ENCODE measurements at places on chromosomes 5 and 9.

DNA sequence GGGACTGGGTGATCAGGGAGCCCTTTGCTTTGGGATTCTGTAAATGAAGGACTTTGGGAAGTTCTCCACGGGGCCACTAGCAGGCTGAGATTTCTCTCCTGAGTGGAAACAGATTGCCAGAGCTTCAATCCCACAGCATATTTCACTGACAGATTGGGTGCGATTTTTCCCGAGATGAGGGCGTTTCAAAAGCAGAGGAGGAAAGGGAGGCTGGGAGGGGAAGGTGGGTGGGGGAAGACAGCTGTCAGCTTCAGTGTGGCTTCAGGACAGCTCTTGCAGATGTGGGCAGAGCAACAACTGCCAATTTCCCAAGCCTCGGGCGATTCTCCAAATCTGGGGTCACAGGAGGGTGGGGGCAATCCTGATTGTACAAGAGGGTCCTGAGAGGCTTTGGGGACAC is 258.5 kb upstream of the ADRA1B start:
- DNase-seq = peak; percentile 54

DNA sequence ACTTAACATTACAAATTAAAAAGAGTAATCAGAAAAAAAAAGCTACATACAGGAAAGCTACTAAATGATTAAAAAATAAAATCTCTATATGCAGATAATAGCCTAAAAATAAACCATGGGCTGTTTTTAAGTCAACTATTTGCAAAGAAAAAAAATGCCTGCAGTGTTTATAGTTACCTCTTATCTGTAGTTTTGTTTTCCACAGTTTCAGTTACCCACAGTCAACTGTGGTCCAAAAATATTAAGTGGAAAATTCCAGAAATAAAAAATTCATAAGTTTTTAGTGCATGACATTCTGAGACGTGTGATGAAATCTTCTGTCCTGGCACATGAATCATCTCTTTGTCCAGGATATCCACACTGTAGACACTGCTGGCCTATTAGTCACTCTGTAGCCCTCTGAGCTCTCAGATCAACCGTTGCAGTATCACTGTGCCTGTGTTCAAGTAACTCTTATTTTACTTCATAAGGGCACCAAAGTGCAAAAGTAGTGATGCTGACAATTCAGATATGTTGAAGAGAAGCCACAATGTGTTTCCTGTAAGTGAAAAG is 59.2 kb downstream of the PRELID2 start:
- DNase-seq = no peak

DNA sequence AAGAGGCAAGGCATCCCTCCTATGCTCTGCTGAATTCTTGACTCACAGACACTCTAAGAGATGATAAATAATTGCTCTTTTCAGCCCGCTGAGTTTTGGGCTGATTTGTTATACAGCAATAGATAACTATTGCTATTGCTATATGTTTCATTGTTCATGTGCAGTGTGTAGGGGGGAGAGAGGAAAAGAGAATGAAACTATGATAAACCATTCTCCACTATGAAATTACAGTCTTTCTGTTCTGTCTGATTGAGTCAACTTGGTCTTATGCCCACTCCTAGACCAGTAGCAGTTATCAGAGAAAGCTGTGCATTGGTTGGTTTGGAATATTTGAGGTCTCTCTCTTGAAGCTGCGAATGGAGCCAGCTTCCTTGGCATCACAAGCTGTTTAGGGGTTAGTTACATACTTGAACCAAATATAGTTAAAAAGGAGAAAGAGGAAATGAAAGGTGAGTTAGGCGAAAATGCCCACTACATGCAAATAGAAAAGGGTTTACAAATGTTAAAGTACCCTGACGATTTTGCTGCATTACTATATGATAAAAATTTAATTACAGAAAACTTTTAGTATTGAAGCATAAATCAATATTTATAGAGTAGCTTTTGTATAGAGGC is 136.3 kb upstream of the ACTBL2 start:
- no peak for DNase-seq

DNA sequence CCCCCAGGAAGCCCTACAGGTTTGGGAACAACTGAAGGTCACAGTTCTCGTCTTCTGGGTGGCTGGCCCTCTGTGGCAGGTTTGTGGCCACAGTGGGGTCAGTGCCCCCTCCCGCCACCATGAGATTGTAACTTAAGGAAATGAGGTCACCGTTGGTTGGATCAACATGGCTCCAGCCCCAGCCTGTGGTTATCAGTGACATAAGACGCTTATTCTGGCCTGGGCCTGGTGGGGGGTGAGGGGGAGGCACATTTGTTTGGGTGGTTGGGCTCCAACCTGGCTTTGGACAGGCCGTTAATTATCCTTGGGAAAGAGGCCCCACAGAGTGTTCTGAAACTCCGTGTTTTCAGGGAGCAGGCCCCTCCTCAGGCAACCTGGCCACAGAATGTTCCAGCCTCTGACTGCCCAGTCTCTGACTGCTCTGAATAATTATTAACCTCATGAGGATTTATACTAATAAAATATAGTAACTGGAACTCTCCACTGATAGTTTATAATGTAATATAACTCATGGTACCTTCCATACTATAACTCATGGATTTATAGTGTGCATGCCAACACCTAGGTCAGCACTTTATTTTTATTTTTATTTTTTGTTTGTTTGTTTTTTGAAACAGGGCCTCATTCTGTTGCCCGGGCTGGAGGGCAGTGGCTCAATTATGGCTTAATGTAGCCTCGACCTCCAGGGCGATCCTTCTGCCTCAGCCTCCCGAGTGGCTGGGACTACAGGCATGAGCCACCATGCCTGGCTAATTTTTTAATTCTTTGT is 58.0 kb upstream of the RPL26L1 start:
- no peak for DNase-seq

DNA sequence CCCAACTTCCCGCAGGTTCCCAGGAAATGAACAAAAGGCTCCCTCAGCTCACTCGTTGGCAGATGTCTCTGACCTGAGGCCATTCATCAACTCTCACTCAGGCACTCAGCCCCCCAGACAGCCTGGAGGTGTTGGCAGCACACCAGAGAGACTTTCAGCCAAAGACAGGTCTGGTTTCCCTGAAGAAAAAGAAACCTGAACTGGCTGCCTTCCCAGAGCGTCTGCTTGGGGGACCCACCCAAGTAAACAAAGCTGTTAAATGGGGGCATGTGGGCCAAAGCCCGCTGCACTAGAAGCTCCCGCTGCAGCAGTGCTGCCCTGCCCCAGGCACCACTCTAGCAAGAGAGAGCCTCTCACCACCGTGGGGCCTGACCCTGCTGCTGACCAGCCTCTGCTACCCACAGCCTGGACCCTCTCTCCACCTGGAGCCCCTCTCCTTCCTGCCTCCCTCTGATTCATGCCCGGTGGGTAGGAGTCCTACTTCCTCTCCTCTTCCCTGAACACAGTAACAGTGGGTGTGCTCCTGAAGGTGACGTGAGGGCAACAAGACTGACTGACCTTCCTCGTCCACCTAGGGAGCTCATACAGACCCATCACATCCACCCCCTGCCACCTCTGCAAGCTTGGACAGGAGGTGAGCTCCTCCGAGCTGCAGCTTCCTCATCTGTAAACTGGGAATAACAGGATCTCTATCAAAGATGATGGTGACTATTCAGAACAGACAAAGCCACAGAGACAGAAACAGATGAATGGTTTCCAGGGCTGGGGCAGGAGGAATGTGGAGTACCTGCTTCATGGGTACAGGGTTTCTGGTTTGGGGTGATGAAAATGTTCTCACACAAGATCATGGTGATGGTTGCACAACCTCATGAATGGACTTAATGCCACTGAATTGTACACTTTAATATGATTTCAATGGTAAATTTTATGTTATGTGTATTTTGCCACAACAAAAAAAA is 31.0 kb upstream of the GABRP start:
- no peak for DNase-seq

GRCh38 chr9:34636791-34637355 is 714 bp downstream of the SIGMAR1 start:
- DNase-seq = no peak

GRCh38 chr9:109473329-109473728 is 24.8 kb downstream of the PTPN3 start:
- no peak for DNase-seq

DNA sequence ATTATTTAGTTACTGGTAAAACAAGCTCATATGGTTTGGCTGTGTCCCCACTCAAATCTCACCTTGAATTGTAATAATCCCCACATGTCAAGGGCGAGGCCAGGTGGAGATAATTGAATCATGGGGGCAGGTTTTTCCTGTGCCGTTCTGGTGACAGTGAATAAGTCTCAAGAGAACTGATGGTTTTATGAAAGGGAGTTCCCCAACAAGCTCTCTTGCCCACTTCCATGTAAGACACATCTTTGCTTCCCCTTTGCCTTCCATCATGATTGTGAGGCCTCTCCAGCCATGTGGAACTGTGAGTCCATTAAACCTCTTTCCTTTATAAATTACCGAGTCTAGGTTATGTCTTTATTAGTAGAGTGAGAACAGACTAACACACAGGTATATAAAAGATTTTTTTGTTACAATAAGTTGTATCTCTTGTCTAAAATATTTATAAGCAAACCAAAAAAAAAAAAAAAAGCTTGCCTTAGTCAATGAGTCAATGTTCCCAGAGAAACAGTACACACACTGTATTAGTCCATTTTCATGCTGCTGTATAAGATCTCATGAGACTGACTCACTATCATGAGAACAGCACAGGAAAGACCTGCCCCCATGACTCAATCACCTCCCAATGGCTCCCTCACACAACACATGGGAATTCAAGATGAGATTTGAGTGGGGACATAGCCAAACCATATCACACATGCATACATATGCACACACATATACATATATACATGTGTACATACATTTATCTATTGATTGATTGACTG is 138.3 kb downstream of the BASP1 start:
- DNase-seq = no peak

- no peak for DNase-seq
Measured at GRCh38 chr5:174300941-174301761, 255.6 kb downstream of the NSG2 start.

GRCh38 chr9:90616806-90617205 is 25.8 kb downstream of the DIRAS2 start:
- no peak for DNase-seq

DNA sequence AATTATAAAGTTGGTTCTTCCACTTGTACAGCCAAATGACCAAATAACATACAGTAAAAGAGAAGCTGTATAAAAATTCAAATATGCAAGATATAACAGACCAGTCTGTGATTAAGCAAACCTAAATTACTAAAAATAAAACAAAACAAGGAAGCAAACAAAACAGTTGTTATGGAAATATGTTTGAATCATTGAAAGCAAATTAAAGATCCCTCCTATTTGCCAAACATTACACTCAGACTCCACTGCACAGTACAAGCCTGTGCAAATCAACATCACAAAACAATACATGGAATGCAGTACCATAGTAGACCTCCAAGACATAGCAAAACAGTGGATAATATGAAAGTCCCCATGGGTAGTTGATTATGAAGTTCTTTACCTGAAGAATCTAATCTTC is 288.1 kb upstream of the PTGER4 start:
- no peak for DNase-seq

GRCh38 chr9:134847752-134848432 is 32.7 kb upstream of the FCN2 start:
- no peak for DNase-seq

GRCh38 chr9:5949103-5949699 is 58.5 kb downstream of the MLANA start:
- DNase-seq = no peak

DNA sequence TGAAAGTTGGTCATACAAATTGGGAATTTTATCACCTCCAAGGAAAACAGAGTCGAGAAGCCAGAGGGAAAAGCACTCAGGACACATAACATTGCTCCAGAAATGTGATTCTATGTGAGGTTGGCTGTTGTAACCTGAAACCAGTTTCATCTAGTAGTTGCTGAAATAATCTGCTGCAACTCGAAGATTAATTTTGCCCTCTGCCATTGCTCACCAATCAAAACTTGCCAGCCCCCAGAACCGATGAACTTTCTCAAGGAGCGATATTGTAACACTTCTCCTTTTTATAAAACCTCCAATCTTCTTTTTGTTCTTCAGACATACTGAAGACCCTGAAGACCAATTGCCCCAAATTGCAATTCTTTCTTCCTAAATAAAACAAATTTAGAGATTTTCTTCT is 31.1 kb downstream of the C5orf58 start:
- no peak for DNase-seq

DNA sequence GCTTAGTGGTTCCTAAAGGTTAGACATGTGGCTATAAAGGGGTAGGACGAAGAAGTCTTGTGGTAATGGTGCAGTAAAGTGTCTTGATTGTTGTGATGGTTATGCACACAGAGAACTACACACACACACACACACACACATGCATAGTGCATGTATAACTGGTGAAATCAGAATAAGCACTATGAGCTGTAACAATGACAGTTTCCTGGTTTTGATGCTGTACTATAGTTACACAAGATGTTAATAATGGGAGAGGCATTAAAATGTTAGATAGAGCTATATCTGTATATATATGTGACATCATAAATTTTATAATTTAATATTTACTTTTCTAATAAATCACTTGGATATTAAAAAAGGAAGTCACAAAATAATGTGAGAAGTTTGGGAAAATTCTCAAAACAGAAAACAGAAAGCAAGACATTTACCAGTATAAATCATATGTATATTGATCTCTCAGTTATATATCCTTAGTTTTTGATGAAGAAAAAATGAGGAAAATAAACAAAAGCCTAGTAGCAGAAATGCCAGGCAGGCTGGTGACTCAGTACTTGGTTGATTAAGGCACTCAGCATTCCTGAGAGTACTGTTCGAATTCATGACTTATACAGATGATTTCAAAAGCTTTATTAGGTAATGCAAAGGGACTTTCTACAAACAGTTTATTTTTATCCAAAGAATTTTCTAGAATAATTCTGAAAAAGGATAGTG is 350.5 kb upstream of the DAB2 start:
- no peak for DNase-seq

GRCh38 chr9:93035821-93036351 is 22.6 kb upstream of the SUSD3 start:
- no peak for DNase-seq

GRCh38 chr9:12730927-12731326 is 37.7 kb downstream of the TYRP1 start:
- no peak for DNase-seq

DNA sequence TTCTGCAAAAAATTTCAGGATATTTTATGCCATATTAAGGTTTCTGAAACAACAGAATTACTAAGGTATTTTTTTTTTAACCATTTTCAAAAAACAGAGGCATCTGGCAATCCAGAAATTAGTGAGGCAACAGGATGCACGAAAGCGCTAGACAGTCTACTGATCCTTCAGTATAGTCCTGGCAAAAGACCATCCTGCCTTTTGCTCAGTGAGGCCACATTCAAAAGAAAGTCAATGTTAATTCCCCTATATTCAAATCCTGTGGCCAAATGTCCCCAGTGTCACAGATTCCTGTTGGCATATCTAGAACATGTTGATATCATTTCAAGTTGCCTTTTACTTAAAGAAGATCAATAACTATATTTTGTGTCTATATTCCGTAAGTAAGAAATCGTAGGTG is 13.1 kb upstream of the NFIB start:
- DNase-seq = no peak

GRCh38 chr5:179771311-179771895 is 22.4 kb upstream of the LTC4S start:
- no peak for DNase-seq

Measured in head of caudate nucleus (tissue), 42 donors.